ENCODE measurements at places on chromosomes 5 and 9. TPM values are rescaled to one million over a fixed set of nuclear protein-coding genes. Genes with fewer than 3 reads are reported as not detected.

- H3K4me1 ChIP-seq, result no peaks in the 10 kb centered on the region
- H3K27ac ChIP-seq, result no peak overlapping the region
- DNase-seq, result no peak
- H3K27me3 ChIP-seq, result peaks cover 3% of the 10 kb centered on the region
- no peak overlapping the region for H3K4me3 ChIP-seq
These were observed 147.4 kb upstream of the DMRT1 start for GRCh38 chr9:694092-694402.

DNA sequence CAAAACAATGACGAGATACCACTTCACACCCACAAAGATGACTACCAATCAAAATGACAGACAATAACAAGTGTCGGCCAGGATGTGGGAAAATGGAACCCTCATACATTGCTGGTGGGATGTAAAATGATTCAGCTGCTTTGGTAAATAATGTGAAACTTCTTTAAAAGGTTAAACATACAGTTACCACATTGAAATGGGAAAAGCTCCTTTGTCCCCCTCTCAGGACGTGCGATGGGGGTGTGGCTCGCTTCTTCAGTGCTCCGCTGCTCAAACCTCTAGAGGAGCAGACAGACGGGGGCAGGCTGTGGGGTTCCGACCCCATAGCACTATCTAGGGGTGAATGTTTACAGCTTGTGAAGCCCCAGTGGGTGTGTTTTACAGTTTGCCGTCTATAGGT, 8.0 kb upstream of the PLPP6 start:
- no peak overlapping the region for H3K27ac ChIP-seq
- H3K4me1 ChIP-seq, result peaks cover 19% of the 10 kb centered on the region
- H3K36me3 ChIP-seq, result no peaks in the 10 kb centered on the region
- no peak overlapping the region for H3K4me3 ChIP-seq

DNA sequence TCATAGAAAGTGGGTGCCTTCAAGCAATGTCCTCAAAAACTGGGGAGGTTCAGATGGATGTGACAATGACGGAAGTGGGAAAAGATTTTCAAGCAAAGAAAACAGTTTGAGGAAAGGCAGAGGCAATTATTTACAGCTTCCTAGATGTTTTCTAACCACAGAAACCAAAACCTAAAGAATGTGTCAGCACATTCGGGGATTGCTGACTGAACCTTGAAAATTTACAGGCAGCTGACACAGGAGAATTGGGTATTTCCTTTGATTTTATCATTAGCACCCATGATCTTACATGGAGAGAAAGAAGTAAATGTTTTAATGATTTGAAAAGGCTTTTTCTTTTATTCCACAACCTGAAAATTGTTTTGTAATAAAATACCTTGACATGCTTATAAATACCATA, 369.0 kb downstream of the ACTL7B start:
- no peaks in the 10 kb centered on the region for H3K36me3 ChIP-seq
- H3K4me3 ChIP-seq, result no peak overlapping the region
- no peaks in the 10 kb centered on the region for H3K27me3 ChIP-seq
- H3K27ac ChIP-seq, result no peak overlapping the region
- H3K4me1 ChIP-seq, result peaks cover 1% of the 10 kb centered on the region

DNA sequence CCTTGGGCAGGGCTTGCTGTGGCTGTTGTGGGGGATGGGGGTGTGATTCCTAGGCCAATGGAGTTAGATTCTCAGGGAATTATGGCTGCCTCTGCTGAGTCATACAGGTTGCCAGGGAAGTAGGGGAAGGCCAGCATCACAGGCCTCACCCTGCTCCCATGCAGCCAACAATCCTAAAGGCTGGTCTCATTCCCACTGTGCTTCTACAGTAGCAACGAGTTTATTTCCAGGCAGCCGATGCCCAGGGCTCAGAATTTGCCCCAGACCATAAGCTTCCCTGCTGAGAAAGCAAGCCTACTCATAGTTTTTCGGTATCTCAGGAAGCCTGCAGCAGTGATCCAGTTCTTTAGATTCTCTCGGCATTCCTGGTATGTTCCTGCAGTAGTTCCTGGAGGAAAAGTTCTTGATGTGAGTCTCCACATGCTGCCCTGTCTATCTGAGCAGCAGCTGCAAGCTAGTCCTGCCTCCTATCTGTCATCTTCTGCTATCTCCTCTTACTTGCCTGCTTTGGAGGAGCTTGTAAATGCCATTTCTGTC, 59.3 kb upstream of the SELENOP start:
- no peak for DNase-seq
- H3K27ac ChIP-seq, result no peak overlapping the region

- no peak overlapping the region for H3K4me3 ChIP-seq
- no peaks in the 10 kb centered on the region for H3K4me1 ChIP-seq
- no peak overlapping the region for H3K27ac ChIP-seq
- H3K36me3 ChIP-seq, result no peaks in the 10 kb centered on the region
- H3K27me3 ChIP-seq, result no peaks in the 10 kb centered on the region
These were observed 287.7 kb upstream of the DAP start for GRCh38 chr5:11048760-11049159.

GRCh38 chr5:169302491-169303118, 1.7 kb upstream of the SLIT3 start:
- peak; percentile 62 for DNase-seq
- H3K4me1 ChIP-seq, result peaks cover 5% of the 10 kb centered on the region
- H3K4me3 ChIP-seq, result no peak overlapping the region

DNA sequence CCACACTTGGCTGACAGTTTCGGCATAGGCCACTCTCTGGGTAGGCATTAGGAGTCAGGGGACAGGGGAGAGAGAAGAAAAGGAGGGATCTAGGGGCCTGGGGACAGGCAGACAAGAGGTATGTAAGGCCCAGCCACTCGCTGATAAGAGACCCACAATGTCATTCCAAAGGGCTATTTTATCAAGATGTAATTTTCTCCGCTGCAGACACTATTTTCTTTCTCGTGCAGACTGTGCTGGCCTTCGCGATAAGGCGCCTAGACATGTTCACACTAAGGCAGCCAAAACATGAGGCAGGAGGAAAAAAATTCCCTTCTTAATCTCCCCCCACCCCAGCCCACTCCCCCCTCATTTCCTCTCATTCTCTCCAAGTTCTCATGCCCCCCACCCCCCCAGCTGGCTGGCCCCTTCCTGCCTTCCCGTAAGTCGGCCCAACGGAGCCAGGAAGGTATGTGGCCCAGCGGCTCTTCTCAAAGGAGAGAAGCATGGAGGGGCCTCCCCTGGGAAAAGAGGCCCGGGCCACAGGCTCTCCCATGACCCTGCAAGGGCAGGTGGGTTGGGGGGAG, 44.9 kb upstream of the SYNPO start:
- H3K36me3 ChIP-seq, result no peaks in the 10 kb centered on the region
- H3K27me3 ChIP-seq, result no peaks in the 10 kb centered on the region
- H3K27ac ChIP-seq, result no peak overlapping the region
- H3K4me3 ChIP-seq, result no peak overlapping the region
- no peak for DNase-seq

- no peak for DNase-seq
- H3K4me1 ChIP-seq, result no peaks in the 10 kb centered on the region
- no peak overlapping the region for H3K27ac ChIP-seq
These were observed 28.7 kb upstream of the TIMD4 start for GRCh38 chr5:156991714-156992113.

- no peak for DNase-seq
- no peaks in the 10 kb centered on the region for H3K36me3 ChIP-seq
- H3K27ac ChIP-seq, result no peak overlapping the region
- H3K27me3 ChIP-seq, result no peaks in the 10 kb centered on the region
- no peaks in the 10 kb centered on the region for H3K4me1 ChIP-seq
These were observed 26.3 kb upstream of the SEMA6A start for GRCh38 chr5:116600876-116601275.

Gene LRRTM2
- total RNA-seq, result 0.23 TPM

Gene OR1Q1
- not detected for total RNA-seq

Gene DAB2IP
- not detected for total RNA-seq

Gene IFNA8
- not detected for total RNA-seq

Gene EFNA5
- not detected for total RNA-seq
